ENCODE measurements at places on chromosomes 2 and 18.

DNA sequence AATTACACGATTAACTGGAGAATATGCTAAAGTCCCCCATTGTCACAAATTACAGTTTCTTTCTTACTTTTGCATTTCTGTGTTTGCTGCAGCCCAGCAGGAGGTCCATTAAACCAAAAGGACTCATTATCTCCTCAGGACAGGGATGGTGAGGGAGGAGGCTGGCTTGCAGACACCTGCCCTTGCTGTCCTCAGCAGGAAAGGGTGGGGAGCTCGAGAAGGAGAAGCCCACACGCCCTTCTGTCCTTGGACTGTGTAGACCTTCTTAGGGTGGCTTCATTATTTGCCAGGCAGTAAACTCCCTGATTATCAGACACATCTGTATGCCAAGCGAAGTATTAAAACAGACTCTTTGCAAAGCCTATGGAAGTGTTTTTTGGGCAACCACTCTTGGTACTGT, 196.0 kb downstream of the LDLRAD4 start:
- DNase-seq = peak; percentile 86

- no peak for DNase-seq
Measured at GRCh38 chr18:3451989-3452749, 2.2 kb downstream of the TGIF1 start.

- no peak for DNase-seq
Measured at GRCh38 chr2:42819160-42819559, 26.8 kb upstream of the HAAO start.

DNA sequence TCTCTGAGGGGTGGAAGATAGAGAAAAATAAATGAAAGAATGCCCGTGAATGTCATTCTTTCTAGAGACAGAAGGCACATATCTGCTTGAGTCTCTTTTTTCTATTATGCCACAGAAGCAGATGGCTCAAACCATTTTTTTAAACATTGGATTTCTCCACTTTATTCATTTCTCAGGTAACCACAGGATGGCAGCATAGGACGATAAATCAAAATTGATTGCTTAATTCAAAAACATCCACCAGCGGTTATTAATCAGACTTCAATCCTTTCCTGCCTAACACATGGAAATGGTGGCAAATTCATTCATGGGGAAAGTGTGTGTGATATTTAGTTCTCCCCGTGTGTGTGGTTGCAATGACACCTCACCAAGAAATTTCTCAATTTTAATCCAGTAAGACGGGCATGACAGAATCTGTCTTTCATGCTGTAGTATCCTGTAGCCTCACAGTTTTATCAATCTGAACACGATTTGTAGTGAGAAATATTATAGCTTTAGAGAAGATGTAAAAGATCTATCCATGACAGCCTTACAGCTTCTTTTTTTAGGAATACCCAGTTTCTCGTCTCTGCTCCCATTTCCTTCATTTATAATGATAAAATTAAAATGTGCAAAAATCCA, 72.2 kb downstream of the DSC3 start:
- peak; percentile 36 for DNase-seq

DNA sequence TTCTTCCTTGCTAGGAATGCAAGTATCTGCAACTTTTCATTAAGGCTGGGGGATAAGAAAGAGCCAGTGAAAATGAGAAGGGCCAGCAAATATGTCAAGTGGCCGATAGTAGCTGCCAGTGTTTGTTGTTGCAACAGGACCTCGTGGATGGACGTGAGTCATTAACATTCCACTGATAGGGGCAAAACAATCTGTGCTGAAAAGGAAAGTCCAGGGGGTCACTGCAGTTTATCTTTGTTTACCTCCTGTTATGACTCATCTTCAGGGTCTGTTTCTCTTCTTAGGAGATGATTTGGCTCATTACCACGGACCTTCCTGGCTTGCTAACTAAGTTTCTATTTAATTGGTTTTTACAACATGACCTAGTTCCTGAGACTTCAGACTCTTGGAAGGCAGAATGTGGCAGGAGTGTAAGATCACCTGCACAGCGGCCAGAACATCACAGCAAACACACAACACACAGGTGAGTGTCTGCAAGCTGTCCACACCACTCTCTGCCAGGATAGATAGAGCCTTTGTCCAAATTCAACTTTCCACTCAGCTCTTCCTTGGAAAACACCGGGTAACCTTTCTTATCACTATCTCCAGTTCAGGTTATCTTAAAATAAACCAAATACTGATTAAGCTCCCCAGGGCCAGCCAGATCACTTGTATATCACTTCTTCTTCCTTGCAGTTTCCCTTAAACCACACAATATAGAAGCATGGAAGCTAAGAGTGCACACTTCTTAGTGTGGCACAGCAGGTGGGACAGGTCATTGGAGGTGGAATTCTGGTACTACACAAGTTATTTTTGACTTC, 157.5 kb upstream of the LMAN1 start:
- no peak for DNase-seq

DNA sequence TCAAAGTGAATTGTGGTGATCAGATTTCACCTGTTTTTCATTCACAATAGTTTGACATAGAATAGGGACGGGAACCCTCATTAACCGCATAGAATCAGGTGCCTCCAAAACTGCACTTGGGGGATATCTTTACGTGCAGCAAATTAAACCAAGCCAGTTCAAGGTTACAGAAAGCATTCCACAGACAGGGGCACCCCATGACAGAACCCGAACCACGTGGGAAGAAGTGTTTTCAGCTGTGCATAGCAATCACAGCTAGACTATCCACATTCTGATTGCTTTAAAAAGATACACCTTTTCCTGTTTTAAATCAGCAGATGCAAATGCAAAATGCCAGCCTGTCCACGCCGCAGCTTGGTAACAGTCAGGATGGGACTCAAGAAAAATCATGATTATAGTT, 205.8 kb downstream of the ANAPC1 start:
- DNase-seq = no peak

GRCh38 chr2:25385910-25386309, 44.2 kb upstream of the DNMT3A start:
- no peak for DNase-seq

- DNase-seq = no peak
Measured at GRCh38 chr2:33907866-33908265, 308.8 kb upstream of the FAM98A start.

DNA sequence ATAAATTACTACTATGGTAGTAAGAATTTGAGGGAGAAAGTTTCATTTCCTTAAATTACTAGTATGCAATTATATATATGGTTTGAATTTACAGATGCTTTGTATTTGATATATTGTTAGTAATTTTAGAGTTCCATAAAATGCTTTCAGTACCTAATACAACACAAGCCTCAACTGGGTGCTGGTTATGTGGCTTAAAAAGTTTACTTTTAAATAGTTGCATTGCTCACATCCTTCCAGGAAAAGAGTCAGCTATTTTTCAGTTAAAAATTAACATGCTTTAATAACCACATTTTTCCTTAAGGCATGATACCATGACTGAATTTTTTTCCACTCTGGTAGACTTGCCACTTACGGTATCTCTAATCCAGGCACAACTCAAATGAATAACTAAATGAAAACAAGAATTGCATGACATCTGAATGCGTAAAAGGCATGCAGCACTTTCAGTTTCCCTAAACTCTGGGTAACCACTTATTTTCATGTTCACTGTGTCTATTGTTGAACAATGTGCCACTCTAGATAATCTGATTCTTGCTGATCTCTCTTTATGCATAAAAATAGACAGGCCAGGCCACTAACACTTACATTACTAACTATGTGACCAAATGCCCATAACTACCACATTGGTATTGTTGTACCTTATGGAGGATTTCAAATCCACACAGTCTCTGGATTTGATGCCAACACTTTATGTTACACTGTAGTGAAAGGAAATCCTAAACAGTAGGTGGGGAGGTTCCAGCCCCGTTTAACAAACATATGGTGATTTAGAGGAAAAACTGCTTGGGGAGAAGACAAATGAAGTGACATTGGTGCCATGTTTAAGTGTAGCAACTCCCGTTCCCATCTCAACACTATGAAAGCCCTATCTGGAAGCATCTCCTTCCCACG, 35.5 kb upstream of the SLC35F5 start:
- no peak for DNase-seq

GRCh38 chr2:190674966-190675650, 26.2 kb downstream of the NAB1 start:
- DNase-seq = no peak

Measured in NCI-H146 (cell line).